ENCODE measurements at places on chromosomes 1 and 21. TPM values are rescaled to one million over a fixed set of nuclear protein-coding genes. Genes with fewer than 3 reads are reported as not detected.

GRCh38 chr21:35861661-35862060 lies 198.7 kb downstream of the SETD4 start:
- no peak for DNase-seq

GRCh38 chr1:51002516-51002915 lies 32.5 kb downstream of the CDKN2C start:
- DNase-seq = no peak

GRCh38 chr1:222084996-222085395 lies 343.1 kb upstream of the DUSP10 start:
- DNase-seq = no peak

DNA sequence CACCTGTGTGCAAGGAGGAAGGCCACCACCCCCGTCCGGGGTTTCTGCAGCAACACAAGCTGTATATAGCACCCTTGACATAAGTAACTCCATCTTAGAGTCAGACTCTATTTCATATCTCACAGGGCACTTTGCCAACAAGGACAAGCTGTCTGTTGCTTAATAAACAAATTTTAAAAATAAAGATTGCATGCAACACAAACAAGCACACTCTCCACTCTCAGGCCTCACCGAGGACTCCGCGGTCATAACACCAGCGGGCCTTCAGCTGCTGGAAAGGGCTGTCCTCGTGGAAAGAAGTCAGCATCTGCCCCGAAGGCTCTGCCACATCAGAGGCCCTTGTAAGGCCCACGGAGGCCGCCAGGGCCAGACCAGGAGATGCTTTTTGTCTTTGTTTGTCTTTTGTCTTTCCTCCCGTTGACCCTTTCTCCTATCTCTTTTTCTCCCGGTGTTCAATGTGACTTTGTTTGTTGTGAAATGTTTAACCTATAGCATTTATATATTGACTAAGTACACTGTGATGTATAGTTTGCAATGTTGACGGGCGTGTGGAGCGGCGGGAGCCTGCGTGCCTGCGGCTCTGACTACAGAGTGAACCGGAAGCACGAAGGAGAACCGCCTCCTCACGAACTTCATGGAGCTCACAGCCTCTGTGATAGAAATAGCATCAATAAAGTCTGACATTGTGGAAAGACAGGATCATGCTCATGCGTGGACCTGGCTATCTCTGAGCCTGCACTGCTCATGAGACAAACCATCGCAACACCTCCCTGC lies 24.1 kb downstream of the MEGF6 start:
- DNase-seq = no peak

DNA sequence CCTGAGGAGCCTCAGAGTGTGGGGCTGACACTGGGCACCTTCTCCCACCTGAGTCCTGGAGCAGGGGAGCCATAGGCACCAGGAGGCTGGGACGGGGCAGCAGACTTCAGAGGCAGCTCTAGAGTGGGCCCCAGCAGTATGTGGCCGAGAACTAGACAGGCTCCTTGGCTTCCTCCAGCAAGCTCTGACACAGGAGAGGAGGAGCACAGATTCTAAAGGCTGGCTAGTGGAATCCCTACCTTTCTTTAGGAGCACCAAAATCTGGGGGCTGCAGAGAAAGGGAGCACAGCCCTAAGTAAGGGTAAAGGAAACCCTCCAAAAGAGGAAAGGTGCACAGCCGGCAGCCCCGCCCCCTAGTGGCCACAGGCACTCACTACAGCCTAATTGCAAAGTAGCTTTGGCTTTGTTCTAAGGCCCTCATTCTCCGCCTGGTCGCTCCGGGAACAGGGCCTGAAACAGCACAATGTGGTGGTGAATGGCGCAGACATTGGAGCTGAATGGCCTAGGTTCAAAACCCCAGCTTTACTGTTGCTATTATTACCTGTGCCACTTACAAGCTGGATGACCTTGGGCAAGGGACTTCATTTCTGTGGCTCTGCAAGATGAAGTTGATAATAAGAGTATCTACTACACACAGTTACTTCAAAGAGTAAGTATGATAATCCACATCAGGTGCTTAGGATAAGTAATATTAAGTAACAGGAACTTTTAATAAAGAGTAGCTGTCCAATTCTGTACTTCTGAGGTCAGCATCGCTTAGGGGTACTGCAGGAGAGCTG lies 8.8 kb upstream of the GUCA2A start:
- DNase-seq = peak; percentile 76

- DNase-seq = peak; percentile 30
Observed at GRCh38 chr1:179142889-179143299, 61.0 kb downstream of the TOR3A start.

DNA sequence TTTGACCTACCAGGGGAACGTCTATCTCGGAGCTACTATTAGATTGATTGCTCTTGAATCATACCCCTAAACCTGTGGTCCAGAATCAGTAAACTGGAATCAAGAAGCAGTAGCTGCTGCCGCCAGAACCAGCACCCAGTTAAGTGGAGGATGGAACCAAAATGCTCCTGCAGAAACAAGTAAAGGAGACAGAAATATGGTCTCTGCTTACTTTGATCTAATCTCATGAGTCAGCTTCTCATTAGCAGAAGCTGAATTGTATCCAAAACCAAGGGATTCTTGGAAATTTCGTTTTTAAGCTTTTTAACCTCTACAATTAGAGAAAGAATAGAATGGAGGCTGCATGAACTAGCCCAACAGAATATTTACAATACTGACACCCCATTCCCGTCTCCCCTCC lies 42.6 kb upstream of the PIGV start:
- no peak for DNase-seq

DNA sequence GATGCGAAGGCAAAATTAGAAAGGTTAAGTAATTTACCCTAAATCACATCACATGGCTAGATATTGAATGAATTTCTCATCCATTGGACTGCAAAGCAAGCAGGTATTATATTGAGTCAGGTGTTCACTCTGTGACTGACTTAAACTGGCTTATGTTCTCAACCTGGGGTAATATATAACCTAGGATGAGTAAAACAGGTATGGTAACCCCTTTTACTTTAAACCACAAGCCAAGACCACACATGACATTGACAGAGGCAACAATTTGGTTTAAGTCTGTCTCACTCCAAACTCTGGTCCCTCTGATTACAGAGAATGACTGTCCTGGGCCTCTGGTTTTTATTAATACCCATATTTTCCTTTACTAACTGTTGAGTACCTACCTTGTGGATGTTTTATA lies 33.3 kb downstream of the MAEL start:
- DNase-seq = no peak

GRCh38 chr1:21069549-21069948 lies 107.1 kb downstream of the EIF4G3 start:
- no peak for DNase-seq

DNA sequence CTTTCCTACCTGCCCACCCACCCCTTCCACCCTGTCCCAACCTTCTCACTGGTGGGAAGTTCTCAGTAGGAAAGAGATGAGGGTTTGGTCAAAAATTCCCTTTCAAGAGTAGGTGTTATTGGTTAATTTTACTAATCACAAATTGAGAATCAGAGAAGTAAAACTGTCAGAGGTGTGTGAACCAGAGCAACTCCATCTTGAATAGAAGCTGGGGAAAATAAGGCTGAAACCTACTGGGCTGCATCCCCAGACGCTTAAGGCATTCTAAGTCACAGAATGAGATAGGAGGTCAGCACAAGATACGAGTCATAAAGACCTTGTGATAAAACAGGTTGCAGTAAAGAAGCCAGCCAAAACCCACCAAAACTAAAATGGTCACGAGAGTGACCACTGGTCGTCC lies 11.5 kb downstream of the PLA2G2D start:
- no peak for DNase-seq

DNA sequence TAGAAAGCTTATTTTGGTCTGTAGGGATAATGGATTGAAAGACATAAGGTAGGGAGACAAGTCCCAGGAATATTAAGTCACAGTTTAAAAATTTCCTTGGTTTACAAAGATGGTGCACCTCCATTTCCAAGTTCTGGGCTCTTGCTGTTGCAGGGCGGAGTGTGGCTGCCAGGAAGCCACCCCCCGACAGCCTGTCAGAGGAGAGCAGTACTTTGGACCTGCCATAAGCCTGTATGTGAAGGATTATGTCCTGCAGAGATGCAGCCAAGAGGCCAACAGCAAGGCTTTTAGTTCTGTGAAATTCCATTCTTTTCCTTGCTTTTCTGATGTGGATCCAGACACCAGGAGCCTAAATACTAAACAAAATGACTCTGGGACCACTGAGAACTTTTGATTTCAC lies 31.9 kb upstream of the GTF2B start:
- DNase-seq = no peak

LPAR3 gene
- total RNA-seq = 0.74 TPM

HRNR gene
- total RNA-seq = not detected

TDRD5 gene
- total RNA-seq = not detected

PDC gene
- total RNA-seq = not detected

FCRL5 gene
- not detected for total RNA-seq

HJV gene
- total RNA-seq = not detected

NFIA gene
- total RNA-seq = 1.1 TPM

EXTL1 gene
- total RNA-seq = not detected

MXRA8 gene
- 0.54 TPM for total RNA-seq

FGR gene
- total RNA-seq = 0.10 TPM

Measured in activated naive CD4-positive, alpha-beta T cell treated with anti-CD3 and anti-CD28 coated beads for 36 hours (primary cell).